ENCODE measurements at places on chromosomes 11 and 22.

- no peak for DNase-seq
Measured at GRCh38 chr11:15985127-15985859, 371.1 kb downstream of the SOX6 start.

DNA sequence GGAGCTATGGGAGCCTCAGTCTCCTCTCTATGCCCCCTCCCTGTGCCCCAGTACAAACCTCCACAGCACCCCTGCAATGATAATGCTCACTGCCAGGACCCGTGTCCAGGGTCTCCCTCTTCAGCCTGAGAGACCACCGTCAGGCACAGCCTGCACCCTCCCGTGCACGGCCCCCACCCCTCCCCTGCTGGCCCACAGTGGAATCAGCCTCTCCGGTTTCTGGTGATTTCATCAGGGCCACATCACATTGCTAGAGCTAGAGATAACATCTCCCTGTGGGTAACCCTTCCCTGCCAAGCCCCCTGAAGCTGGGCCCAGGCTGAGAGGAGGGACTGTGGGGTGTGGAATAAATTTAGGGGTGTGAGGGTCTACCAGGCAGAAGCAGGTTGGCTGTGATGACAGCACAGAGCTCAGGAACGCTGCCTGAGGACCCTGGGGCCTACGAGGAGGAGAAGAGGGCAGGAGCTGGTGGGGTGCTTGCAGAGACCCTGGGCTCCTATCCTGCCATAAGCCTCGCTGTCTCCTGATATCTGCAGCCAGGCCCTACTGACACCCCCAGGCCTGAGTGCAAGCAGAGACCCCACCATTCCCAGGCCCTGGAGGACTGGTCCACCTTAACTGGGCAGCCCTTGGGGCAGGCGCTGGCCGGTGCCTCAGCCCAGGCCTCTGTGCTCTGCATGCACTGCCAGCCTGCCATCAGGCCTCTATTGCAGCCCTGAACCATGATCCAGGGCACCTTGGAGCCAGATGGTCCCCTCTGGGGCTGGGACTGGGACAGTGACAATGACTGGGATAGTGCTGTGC is at the start of gene KLHDC7B:
Gene KLHDC7B (plus strand): TSS at position 378 of the 804 bp plus-strand sequence. CDS start 345 bp downstream, at position 723.
- DNase-seq: no peak

- peak; percentile 27 for DNase-seq
Measured at GRCh38 chr11:129943036-129943435, 47.7 kb upstream of the NFRKB start.

DNA sequence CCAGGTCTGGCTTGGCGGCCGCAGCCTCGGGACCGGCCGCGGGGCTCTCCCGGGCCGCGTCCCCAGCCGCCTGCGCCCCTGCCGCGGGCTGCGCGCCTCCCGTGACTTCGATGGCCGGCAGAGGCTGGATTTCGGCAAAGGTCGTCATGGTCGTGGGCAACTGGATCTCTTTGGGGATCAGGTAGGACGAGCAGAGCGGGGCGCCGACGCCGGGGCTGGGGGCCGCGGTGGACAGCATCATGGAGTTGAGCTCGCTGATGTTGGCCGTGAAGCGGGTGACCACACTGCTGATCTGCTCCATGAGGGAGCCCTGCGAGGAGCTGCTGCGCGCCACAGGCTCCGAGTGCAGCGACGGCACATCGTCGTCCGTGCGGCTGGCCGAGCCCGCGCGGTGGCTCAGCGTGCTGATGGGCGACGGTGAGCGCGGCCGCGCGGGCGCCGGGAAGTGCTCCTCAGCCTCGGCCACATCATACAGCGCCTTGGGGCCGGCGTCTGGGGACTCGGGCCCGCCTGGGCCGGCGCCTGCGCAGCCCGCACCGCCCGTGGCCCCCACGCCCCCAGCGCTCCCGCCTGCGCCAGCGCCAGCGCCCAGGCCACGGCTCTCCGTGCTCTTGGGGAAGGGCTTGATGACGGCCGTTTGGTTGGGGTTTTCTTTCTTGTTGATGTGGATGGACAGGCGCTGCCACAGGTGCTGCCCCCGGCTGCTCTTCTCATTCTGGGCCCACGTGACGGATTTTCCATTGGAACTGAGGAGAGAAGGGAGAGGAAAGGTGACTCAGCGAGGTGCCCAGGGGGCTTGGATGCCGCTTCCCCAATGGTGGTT is 171.4 kb upstream of the CTSC start:
- peak; percentile 45 for DNase-seq

DNA sequence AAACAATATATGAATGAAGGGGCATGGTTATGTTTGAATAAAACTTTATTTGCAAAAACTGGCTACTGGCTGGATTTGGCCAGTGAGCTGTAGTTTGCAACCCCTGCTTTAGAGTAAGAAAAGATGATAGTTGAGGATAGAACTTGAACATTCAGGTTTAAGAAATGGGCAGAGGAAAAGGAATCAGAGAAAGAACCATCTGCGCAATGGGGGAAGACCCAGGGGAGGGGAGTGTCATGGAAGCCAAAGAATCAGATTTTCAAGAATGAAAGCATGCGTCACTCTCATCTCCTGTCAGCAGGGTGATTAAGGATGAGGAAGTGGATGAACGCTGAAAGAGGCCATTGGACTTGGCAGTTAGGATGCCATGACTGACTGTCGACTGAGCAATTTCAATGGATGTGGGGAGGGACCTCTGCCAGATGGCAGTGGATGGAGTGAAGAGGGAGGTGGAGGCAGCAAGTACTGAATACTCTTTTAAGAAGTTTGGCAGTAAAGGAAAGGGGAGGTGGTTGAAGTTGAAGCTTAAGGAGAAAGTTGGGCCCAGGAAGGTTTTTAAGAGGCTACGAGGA is 21.2 kb downstream of the FAT3 start:
- DNase-seq: no peak

- no peak for DNase-seq
Measured at GRCh38 chr11:18865951-18866350, 73.3 kb downstream of the MRGPRX1 start.

DNA sequence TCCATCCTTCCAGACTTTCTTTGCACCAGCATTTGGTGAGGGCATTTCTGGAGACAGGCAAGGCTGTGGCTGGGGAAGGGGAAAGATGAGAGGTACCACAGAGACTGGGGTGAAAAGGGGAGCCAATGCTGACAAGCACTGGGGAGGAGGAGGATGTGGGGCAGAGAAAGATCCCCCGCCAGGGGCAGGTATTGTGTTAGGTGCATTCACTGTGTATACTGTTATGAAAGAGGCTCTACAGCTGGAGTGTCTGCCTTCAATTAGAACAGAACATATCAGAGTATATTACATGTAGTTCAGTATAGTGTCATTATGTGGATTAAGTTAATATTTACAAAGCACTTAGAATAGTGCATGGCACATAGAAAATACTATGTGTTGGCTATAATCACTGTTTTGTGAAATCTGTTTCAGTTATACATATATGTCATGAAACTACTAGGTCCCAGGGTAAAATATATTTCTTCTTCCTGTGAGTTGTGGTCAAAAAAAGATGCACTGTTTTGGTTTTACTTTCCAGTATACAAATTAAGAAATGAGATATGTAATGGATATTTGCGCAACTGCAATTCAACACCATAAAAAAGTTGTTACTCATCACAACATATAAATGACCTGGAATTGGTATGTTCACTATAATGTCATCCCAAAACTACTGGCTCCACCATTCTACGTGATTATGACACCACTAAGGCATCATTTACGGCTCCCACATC is 8.4 kb downstream of the MSANTD2 start:
- DNase-seq: no peak

- no peak for DNase-seq
Measured at GRCh38 chr11:86509588-86509974, 134.9 kb downstream of the CCDC81 start.

DNA sequence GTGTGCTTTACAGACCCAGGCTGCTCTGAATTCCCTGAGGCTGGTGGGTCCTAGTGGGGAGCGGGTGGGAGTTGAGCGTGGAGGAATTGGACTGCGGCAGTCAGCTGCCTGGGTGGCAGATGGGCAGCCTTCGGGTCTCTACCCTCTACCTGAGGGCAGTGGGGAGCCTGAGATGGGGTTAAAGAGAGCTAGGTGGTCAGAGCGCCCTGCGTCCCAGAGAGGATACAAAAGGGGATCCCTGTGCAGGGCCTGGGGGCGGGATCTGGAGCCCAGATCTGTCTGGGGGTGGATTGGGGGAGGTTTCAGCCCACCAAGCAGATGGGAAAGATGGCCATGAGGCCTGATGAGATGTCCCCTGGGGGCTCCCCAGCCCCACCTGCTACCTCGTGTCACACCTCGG is 18.2 kb downstream of the KCTD17 start:
- no peak for DNase-seq

- no peak for DNase-seq
Measured at GRCh38 chr11:129790106-129790505, 25.5 kb upstream of the TMEM45B start.

GRCh38 chr11:83070044-83070701 is 1.5 kb downstream of the RAB30 start:
- peak; percentile 59 for DNase-seq

- DNase-seq: no peak
Measured at GRCh38 chr11:7246179-7246578, 5.5 kb upstream of the SYT9 start.

DNA sequence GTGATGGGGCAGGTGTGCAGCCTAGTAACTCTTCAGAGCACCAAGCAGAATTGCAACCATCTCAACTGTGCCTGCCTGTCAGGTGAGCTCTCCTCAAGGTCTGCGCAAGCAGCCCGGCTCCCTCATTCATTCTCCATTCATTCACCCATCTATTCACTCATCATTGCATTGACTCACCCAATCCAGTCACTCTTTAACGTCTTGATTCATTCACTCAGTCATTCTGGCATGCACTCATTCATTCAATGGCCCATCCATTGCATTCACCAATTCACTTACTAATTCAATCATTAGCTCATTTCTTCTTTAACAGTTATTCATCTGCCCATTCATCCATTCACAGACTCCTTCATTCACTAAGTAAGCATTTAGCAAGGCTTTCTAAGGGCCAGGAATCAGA is 111.8 kb downstream of the PDE2A start:
- DNase-seq: no peak

- DNase-seq: no peak
Measured at GRCh38 chr11:77299528-77299993, 1.9 kb downstream of the GDPD4 start.

DNA sequence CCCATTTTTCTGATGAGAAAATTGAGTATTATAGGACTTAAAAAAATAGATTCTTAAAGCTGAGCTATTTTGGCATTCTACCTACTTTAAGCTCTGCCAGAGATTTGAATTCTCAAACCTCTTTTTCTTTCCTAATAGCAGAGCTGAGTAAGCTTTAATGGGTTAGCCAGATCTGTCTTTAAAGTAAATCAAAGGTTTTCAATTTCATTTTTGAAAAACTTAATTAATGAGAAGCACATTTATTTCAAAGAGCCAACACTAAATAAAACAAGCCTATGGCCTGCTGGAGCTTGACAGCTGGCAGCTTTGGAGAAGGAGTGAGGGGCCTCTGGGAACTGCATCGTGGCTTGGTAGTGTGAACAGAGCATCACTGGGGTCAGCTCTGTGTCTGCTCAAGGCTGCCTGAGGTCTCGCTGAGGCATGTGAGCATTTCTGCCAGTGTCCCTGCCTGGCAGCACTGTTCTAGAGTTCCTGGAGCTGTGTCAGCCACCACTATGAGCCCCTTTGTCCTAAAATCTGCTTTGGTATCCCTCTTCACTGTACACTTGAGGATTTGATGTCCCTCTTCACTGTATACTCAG is 50.4 kb upstream of the PRSS23 start:
- DNase-seq: peak; percentile 34

DNA sequence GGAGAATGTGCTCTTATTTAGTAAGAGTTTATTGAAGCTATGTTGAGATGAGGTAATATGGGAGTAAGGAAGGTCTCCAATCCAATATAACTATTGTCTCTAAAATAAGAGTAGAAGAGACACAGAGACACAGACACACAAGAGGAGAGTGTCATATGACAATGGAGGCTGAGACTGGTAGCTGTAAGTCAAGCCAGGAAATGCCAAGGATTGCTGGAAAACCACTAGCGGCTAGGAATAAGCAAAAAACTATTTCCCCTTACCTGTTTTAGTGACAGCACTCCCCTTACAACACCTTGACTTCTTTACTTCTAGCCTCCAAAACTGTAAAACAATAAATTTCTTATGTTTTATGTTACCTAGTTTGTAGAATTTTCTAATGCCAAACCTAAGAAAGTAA is 1652.8 kb downstream of the LRRC4C start:
- DNase-seq: no peak

GRCh38 chr11:131504199-131504949 is 134.0 kb downstream of the NTM start:
- peak; percentile 91 for DNase-seq

GRCh38 chr11:115544422-115544948 is 40.3 kb upstream of the CADM1 start:
- DNase-seq: no peak

GRCh38 chr22:48478529-48479265 is 1349.0 kb downstream of the BRD1 start:
- no peak for DNase-seq

- no peak for DNase-seq
Measured at GRCh38 chr22:45881524-45881875, 95.5 kb downstream of the WNT7B start.

GRCh38 chr22:48417225-48418070 is 1410.2 kb downstream of the BRD1 start:
- DNase-seq: no peak

DNA sequence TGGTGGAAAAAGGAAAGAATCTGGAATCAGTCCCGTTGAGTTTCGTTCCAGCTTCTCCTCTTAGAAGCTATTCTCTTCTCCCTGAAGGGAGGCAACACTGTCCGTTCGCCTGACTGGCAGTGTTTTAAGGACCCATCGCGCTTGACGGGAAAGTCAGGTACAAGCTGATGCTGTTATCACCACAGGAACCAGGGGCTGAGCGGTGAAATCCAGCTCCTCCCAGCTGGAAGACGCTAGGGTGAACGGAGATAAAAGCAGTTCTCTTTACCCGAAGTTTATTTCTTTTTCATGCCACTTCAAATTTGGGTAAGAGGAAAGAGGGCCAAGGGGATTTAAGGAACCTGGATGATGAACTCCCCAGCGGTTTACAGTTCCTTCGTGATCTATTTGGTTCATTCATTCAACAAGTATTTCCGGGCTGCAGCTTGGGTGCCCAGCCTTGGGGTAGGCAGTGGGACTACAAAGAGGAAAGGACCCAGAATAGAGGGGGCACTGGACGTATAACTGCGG is 551 bp upstream of the DEUP1 start:
- DNase-seq: peak; percentile 10

GRCh38 chr11:76919887-76920746 is 59.4 kb downstream of the ACER3 start:
- peak; percentile 93 for DNase-seq

DNA sequence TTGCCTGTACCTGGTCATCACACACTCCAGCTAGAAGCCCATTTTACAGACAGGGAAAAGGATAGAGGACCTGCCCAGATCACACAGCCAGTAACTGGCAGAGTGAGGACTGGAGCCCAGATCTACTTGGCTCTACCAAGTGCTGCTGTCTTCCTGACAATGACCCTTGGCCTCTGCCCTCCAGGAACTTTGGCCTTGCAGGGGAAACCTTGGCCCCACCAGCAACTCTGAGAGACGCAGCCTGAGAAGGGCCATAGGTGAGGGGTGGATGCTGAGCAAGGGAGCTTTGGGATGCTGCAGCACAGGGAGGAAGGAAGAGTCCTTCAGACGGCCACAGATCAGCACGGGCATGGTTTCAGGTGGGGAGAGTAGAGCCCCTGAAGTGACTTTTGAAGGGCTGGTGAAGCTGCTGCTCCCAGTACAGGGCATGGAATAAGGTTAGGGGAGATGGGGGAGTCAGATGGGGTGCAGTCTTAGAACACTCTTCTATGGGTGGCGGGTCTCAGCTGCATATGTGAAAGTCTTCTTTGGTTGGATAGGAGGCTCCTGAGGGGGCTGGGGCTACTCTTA is 2.0 kb upstream of the CAPN5 start:
- DNase-seq: no peak

- DNase-seq: no peak
Measured at GRCh38 chr22:50481440-50482106, at the start of gene ADM2. ADM2 (plus strand) TSS chr22:50481543; CDS start chr22:50481848, 305 bp downstream.

GRCh38 chr11:96470521-96470920 is 80.7 kb downstream of the JRKL start:
- DNase-seq: no peak
